DMS79 (cell line): ENCODE measurements at places on chromosomes 11 and 22.

- peak; percentile 26 for DNase-seq
Observed at GRCh38 chr11:70680781-70681281, 282.5 kb downstream of the CTTN start.

DNA sequence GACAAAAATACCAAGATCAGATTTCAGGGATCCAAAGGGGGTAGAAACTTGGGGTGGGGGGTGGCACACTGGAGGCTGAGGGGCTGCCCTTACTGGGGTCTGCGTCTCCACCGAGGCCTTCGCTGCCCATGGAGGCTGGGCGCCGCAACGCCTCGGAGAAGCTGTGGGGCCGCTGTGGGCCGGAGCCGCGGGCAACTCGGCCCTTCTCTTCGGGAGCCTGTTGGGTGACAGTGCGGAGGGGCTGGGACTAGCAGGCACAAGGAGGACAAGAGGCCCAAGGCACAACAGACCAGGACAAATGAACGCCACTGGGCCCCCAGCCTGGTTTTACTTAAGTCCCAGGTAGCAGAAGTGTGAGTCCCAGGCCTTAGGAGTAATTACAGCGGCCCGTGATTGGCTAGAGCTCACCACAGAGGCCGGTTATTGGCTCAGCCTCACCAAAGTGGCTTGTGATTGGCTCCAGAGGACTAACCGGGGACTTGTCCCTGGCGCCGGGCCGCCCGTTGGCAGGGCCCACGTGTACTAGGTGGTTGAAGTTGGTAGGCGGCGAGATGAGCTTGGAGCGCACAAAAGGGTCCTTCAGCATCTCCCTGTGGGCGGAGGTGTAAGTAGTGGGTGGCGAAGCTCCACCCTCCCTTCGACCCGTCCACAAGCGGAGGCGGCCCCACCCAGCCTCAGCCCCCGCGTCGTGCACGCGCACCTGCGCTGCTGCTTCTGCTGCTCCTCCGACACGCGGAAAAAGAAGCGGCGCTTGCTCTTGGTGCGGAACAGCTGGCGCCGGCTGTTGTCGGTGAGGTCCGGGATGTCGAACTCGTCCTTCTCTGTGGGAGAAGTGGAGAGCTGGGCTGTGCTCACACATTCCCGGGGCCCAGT is 16.5 kb upstream of the MEN1 start:
- no peak for DNase-seq

DNA sequence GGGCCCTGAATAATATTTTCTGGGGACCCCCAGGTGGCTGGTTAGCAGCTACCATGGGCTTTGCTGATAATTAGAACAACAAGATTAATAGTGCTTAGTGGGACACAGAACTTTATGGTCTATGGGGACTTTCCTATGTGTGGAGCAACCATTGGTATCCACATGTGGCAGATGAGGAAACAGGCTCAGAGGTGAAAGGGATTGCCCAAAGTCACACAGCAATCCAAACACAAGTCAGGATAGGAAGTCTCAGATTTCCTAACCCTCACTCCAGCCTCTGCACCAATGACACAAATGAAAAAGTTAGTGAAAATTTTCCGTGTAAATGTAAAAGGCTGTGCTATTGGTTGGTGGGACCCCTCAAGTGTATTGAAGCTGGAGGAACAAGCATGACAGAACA is 15.3 kb upstream of the SLCO2B1 start:
- no peak for DNase-seq

GRCh38 chr22:43726322-43726721 is 85.8 kb downstream of the EFCAB6 start:
- DNase-seq = no peak

- no peak for DNase-seq
Observed at GRCh38 chr11:120184946-120185705, 25.7 kb upstream of the OAF start.

GRCh38 chr11:57353852-57354251 is 15.7 kb downstream of the P2RX3 start:
- DNase-seq = no peak

GRCh38 chr11:44694443-44694842 is 32.3 kb upstream of the TSPAN18 start:
- DNase-seq = no peak

DNA sequence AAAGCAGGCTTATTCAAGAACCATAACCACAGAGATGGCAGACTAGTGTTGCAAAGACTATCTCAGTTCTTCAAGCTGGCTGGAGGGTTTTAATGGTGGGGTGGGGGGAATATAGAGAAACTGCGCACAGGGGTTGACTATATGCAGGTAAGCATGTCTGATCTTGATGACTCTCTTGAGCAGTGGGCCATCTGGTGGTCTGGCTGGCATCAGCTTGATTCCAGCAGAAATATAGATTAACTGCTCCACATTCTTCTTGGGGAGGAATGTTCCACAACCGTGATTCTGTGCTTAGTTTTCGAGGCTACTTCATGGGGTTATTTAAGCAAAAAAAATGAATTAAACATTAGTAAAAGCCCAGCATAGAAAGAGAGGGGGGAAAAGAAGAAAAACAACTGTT is 158.8 kb upstream of the PGR start:
- DNase-seq = no peak

DNA sequence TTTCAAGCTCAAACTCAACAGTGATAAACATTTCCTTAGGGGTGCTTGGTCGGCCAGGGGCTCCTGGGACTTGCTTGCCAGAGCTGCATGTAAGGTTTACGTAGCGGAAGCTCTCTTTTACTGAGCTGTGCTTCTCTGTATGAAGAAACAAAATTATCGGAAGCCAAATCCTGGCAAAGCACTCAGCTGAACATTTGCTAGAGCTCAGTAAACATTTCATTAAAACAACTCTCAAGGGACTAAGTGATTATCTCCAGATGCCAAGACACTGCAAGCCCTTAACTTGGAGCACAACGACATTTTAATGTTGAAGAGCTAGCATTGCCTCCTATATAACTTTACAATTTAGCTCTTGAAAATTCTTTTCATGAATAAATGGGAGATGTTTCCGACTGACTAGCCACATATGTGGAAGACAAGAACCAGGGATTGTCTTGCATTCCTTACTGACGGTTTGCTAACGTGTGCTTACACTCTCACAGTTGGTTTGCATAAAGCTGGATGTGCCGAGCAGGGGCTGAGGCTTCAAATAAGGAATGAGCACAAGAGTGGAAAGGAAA is 43.4 kb downstream of the SCUBE2 start:
- DNase-seq = peak; percentile 27

- DNase-seq = no peak
Observed at GRCh38 chr11:124225471-124225870, 15.4 kb upstream of the OR8G1 start.

DNA sequence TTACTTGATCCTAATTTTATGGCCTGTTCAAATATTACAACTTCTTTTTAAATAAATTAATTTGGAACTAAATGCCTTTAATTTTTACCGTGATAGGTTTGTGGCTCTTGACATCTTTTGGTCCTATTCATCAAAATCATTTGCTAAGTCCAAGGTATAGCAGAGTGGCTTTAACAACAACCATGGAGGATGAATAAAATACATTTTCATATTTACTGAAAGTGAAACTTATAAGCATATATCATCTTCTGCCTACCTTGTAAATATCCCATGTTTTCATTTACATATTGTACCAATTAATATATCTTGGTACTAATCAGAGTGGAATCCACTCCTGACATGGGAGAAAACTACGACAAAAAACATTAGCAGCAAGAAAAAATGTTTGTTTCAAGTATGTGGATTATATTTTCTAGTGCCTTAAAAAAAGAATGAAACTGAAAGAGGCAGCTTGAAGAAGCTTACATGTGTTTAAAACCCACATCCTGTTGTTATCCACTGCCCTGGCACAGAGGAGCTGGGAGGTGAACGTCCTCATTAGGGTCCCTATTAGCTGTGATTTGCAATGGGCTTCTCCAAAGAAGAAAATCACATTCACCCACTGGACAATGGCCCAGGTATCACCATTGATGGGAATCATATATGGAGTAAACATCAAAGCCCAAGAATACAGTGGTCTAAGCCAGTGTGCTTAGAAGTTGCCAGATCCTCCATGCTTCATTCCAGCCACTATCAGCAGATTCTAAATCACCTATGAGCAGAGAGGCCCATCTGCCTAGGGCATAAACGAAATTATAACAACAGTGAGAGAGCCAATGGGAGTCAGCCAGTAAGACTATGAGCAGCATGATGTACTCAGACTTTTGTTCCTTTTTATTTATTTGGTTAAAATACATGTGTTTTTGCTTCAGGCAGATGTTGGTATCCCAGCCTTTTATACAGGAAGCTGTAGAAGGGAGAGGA is 84.7 kb downstream of the MAML2 start:
- DNase-seq = no peak

- no peak for DNase-seq
Observed at GRCh38 chr22:24725736-24726135, 48.8 kb downstream of the PIWIL3 start.

DNA sequence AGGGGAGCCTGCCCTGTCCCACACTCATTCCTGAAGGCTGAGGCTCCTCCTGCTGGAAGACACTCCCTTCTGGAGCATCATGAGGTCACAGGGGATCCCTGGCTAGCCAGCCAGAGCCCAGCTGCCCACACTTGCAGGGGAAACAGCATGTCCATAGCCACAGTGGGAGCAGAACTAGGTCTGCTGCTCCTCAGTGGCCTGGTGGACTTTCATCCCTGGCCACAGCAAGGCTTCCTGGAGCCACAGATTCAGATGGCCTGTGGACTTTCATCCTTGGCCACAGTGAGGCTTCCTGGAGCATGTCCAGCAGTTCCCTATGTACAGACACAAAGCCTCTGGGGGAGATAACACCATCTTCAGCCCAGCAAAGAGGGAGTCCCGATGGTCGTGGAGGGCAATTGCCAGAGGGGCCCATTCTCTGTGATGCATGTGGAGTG is 5.9 kb upstream of the APOL6 start:
- DNase-seq = no peak

DNA sequence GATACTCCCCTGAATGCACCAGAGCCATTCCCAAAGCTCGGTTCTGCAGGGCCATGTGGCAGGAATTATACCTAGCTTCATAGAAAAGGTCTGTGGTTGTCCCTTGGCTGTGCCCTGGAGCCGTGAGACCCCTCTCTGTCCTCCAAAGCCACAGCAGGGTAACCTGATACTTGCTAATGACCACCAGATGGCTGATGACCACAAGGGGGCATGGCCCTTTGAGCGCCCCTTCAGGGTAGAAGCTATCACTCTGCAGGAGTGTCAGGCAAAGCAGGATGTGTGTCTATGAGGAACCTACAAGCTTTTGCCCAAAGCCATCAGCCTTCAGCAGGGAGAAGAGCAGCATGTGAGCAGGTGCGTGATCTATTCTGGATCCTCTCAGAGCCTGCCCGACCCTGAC is 95.3 kb downstream of the NTM start:
- DNase-seq = no peak

DNA sequence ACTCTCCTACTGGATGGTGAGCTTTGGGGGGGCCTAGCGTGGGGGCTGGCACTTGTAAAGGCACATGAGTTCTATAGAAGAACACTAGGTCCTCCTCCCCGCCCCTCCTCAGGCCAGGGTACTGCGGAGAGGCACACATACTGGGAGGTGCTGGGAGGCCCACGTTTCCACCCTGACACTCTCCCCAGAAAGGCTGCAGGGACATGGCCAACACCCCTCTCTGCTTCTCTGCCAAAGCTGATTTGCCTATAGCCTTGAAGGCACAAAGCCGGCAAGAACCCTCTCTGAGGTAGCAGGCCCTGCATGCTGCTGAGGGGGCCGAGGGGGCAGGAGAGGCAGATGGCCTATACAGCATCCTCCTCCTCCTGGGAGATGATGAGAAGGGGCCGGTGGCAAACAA is 112.8 kb downstream of the BUD13 start:
- no peak for DNase-seq

DNA sequence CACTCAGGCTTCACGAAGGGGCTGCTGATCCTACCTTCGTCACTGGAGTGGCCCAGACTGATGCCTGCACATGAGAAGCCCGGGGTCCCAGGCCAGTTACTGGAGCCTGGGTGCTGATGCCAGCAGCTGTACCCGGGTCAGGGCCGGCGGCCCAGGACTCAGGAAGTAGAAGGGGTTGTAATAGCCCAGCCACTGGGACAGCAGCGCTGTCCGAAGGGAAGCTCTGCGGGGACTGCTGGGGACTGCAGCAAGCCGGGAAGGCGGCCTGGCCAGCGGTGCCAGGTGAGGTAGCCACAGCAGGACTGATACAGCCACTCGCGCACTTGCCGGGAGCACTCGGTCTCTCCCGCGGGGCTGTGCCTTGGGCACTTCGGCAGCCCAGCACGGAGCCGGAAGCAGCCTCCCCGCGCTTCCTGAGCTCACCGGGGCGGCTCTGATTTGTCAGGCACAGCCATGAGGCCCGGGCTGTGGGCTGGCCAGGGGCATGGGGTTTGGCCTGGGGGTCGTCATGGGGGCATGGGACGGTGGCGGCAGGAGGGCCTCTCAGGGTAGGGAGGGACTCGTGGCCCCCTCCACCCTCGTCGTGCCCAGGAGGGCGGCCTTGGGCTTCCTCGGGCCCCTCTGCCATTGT is 13.9 kb upstream of the OR8K1 start:
- DNase-seq = no peak

DNA sequence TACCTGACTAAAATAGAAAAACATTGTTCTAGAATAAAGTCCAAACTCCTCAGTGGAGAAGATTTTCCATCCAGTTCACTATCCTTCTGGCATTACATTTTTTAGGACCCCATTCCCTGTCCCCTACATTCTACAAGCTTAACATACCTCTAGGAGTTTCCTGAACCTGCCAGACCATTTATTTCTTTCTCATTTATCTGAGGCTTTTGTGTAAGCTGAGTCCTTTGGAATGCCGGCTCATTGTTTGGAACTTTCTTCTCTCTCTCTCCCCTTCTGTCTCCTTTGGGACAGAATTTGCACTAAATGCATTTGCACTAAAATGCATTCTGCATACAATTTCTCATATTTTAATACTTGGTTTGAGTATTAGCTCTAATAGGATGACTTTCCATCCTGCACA is 393.0 kb upstream of the ANO3 start:
- no peak for DNase-seq

GRCh38 chr11:96708219-96708878 is 318.5 kb downstream of the JRKL start:
- no peak for DNase-seq

DNA sequence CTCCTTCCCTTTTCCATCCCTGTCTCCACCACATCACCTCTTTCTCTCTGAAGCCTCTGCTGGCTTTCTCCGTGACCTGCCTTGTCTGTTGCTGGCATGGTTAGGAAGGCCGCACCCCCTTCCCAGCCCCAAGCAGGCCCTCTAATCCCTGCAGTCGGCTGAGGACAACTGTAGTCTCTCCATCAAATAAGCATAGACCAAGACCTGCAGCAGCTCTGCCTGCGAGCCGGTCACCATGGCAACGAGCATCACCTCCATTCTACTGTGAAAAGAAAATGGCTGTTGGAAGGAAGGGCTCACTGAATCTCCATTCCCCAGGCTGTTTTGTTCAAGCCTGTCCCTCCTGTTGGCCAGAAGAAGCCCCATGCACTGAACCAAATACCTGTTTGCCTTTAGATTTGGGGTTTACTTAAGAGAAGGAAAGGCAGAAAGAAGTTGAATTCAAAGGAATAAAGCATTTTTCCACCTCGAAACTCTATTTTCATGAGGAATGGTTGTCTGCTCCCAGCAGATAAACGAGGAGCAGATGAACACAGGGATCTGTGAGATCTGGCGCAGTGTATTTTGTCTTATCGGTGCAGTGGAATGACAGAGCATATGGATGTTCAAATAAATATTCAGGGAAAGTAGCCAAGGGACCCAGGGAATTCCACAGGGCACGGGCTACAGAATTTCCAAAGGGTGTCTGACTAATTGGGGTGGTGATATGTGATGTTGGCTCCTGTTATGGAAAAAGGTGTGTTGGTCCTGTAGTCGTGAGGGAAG is 113.1 kb upstream of the TTC12 start:
- no peak for DNase-seq

GRCh38 chr22:19057539-19057938 is 64.7 kb downstream of the DGCR2 start:
- no peak for DNase-seq
